NCI-H446 (cell line): ENCODE measurements at places on chromosomes 7 and 10.

DNA sequence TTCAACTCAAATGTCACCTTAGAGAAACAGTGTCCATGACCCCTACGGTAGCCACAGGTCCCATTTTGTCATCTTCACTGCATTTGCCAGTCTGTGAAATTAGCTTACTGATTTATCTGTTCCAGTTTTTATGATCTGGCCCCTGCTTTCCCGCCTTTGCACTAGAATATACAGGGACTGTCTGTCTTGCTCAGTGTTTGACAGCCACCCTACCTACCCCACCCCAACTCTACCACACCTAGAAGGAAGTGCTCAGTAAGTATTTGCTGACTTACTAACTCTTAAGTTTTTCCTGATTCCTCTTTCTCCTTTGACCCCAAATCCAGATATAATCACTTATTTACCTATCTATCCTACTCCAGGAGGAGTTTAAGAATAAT lies 49.5 kb downstream of the CREB3L2 start:
- no peak for DNase-seq

DNA sequence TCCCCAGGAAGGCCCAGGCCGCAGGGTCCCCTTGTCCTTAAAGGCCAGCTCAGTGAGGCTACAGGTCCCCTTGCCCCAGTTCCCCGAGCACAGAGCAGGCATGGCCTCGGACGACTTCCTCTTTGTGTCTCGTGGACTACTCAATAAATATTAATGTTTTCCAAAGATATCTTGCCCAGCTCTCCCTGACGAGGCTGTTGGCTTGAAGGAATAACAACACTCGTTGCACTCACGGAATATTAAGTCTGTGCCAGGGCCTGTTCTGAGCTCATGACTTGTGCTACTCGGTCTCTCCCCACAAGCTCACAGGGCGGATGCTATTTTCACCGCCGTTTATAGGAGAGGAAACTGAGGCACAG lies 68.2 kb downstream of the CUX1 start:
- no peak for DNase-seq

DNA sequence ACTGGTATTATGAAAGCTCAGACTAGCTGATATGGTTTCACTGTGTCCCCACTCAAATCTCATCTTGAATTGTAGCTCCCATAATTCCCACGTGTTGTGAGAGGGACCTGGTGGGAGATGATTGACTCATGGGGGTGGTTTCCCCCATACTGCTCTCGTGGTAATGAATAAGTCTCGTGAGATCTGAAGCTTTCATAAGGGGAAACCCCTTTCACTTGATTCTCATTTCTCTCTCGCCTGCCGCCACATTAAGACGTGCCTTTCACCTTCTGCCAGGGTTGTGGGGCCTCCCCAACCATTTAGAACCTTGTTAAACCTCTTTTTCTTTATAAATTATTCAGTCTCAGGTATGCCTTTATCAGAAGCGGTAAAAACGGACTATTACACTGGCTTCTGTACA lies 40.3 kb downstream of the COL13A1 start:
- DNase-seq = no peak

DNA sequence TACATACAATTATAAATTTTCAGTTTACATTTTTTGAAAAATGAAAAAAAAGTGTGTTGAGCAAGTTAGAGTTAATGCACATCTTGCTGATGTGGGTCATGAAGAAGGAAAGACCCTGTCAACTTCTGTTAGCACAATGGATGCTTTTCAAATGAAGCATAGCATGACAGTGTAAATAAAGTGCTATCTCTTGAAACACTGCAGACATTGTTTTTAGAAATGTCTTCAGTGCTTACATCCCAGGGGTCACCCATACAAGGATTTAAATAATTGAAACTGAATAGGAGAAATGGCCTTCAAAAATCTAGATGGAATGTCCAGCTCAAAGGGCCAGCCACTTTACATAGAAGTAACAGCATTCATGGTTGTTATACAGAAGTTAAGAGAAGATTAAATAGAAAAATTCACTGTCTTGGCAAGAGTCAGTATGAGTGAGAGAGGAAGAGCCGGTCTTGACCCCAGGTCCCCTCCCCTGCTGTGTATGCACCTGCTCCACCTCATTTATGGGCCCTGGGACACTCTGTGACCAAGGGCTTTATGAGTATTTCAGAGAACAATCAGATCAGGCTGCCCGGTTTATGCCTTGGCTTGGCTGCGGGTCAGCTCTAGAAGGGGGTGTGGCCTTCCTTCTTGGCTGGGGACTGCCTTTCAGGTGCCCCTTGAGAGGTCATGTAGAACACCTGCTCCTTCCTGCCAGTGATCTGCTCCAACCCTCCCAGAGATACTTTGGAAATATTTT lies 237.7 kb upstream of the TMEM72 start:
- DNase-seq = no peak

DNA sequence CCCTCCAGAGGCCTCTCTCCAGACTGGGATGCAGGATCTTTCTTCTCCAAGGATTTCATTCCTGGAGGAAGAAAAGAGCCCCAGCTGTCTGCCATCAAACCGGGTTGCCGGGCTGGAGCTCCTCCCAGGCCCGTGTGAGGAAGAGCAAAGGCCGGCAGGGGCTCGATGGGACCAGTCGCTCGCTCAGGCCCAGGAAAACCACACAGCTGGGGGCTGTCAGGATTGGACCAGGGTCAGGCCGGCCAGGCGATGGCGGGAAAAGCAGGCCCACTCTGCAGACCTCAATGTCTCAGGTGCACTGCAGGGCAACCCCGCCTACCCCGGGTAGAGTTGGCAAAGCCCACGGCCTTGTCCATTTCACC lies 98.1 kb upstream of the DNAAF5 start:
- DNase-seq = no peak
